Choroid plexus epithelial cell (primary cell): ENCODE measurements at places on chromosomes 4 and X.
A peak's percentile ranks its signal among the peaks of the same experiment; 100 is the strongest.

- DNase-seq = peak; percentile 62
Observed at GRCh38 chr4:118281611-118282442, 71.0 kb downstream of the PRSS12 start.

GRCh38 chr4:38785901-38786402 is 3.2 kb upstream of the TLR10 start:
- no peak for DNase-seq

DNA sequence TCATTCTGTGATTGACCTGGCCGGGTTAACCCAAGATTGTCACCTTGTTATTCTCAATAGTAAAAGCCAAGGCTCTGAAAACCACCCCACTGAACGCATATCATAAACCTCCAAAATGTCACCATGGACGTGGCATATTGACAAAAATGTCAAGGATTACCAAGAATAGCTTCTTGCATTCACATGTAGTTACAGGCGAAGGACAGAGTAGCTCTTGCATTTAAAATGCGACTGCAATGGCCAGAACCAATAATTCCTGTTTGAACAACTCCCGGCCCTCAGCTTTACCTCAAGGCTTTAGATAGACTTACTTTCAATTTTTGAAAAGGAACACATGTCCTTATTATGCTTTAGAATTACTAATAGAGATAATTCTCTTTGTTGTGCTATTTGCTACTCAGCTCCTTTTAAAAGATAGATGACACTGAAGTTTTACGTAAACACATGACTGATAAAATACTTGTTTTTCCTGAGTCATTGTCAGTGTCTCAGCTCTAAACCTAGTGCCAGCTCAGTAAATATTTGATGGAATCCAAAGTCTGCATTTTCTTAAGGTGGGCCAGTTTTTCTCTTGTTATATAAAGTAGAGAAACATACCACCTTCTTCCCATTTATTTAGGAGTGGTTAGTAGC is 66.3 kb downstream of the CLDN34 start:
- no peak for DNase-seq

- DNase-seq = peak; percentile 36
Observed at GRCh38 chrX:141278306-141278705, 36.0 kb upstream of the SPANXC start.

GRCh38 chr4:74499986-74500781 is 55.2 kb downstream of the AREG start:
- DNase-seq = no peak

GRCh38 chr4:44848466-44848865 is 122.1 kb upstream of the GNPDA2 start:
- no peak for DNase-seq

DNA sequence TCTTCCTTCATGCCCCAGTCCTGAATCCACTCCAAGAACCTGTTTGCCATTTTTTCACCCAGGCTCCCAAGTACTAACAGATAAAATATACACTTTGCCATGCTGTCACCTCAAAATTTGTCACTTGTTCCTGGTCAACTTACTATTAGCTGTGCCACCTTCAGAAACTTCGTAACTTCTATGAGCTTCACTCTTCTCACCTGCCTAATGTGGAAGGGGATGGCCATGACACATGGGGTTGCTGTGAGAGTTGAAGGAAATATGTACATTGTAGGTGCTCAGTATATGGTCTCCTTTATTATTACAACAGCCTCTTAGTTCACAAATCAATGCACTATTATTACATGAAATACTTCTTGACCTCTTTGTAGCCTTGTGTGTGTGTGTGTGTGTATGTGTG is 10.4 kb downstream of the TMSB4X start:
- no peak for DNase-seq

DNA sequence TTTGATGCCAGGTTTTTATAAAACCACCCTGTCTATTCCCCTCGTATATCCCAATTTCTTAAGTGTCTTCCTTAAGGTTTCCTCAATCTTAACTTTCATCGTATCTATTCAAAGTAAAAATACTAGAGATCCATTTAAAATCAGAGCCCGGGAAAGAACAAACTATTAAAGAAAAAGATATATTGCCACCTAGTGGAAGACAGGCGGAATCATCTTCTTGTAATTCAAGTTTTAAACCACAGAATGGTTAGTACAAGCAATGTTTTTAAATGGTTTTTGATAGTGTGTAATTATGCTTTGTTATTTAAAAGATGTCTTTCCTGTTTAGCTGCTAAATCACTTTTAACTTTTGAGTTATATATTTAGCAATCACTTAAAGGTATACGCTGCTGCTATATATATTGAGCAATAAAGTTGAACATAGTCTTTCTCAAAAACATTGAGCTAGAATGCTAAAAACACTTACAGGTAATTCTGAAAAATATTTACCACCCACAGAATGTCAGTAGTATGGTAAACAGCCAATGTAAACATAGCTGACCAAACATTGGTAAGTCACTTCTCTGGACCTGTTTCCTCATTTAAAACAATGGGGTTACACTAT is 18.2 kb downstream of the PRDM8 start:
- peak; percentile 55 for DNase-seq

GRCh38 chrX:31038575-31039326 is 33.1 kb downstream of the FTHL17 start:
- peak; percentile 63 for DNase-seq

DNA sequence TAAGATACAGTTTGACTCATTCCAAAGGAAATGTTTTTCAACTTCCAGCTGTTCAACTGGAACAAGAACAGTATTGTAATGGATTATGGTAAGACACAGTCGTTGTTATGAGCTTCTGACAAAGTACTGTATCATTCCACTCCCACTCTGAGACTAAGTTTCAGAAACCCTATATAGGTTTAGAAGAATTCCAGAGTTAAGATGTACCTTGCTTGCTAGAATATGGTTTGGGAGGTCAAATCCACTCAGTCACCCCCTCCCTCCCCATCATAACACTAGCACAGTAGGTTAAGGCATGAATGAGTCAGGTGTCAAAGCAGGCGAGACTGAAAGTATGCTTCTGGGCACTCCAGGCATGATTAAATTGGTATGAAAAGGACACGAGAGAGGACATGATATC is 339.7 kb downstream of the DMD start:
- DNase-seq = peak; percentile 16

GRCh38 chr4:102343964-102344519 is 1.2 kb downstream of the SLC39A8 start:
- no peak for DNase-seq

GRCh38 chr4:24053934-24054333 is 164.1 kb upstream of the PPARGC1A start:
- no peak for DNase-seq

DNA sequence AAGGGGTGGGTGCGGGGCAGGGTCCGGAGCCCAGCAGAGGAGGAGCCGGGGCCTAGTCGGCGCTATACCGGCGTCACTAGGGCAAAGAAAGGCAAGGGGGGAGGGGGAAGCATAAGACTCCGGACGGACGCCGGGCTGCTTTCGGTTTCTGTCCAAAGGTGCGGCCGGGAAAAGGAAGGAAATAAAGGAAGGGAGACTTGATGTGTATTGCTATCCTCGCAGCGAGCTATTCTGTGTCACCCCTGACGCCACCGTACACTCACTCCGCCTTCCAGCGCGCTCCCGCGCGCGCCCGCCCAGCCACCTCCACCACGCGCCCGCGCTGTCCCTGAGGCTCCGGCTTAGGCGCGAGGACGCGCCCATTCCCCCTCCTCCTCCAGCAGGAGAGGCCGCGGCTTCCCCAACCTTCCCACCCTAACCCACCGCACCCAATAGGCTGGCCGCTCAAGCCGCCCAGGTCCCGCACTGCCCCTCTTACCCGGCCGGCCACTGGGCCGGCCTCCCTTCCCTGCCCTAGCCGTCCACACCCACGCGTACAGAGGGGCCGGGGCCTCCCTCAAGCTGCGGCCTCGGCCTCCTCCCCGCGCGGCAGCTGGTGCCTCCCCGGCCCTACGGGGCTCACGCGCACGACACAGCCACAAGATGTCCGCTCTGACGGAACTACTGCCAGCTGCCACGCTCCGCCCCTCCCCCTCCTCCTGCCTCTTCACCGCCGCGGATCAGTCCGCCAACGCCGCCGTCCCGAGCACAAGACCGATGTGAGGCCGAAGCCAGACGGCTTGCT is at the start of gene UBE2D3:
UBE2D3 (minus strand) TSS at position 662 of the 784 bp plus-strand sequence. CDS start 1,043 bp downstream, outside the sequence.
- peak; percentile 99 for DNase-seq

DNA sequence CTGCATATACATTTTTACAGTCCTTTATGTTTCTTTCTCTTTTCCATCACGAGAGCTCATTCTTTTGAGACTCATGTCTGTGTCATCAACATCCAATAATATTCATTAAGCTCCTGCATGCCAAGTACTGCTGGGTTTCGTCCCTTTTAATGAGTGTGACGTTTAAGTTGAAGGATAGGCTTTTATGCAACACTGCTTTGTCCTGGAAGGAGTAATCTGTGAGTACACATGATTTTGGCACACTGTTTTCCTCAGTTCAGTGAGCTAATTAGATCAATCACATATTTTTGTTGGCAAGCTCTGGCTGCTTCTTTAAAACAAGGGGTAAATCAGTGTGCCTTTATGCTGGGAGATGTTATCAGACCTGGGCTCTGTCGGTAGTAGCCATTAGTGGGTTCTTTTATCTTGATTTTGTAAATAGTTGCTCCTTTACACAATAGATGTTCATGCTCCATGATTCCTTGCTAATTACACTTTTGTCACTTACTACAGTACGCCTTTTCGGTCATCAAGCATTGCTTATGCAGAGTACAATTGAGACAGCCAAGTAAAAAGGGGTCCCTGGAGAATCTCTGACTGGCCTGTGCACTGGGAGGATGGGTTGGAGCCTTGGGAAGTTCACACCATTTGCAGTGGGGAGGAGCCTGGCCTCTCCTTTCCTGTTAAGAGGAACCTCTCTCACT is 132.6 kb downstream of the FHIP1A start:
- peak; percentile 72 for DNase-seq

GRCh38 chrX:115581759-115582615 is 21.0 kb downstream of the PLS3 start:
- no peak for DNase-seq

- DNase-seq = no peak
Observed at GRCh38 chr4:96395747-96396146, 555.9 kb downstream of the PDHA2 start.

GRCh38 chr4:113469023-113469390 is 292.5 kb downstream of the CAMK2D start:
- peak; percentile 56 for DNase-seq

DNA sequence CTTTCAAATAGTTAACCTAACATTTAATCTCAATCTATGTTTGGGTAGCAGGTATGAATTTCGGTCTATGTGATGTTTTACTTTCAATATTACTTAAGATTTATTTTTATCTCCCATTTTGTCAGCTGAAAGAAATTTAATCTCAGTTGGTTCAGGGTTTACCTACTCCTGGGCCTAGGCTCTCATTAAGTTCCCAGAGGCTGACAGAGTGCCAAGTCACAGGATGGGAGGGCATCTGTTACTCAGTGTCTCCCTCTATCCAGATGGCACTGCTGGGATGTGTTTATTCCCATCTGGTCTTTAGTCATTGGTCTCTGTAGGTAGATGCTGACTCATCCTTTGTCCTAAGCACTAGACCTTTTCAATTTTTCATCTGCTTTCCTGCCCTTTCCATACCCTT is 129.4 kb upstream of the ARSJ start:
- peak; percentile 34 for DNase-seq

DNA sequence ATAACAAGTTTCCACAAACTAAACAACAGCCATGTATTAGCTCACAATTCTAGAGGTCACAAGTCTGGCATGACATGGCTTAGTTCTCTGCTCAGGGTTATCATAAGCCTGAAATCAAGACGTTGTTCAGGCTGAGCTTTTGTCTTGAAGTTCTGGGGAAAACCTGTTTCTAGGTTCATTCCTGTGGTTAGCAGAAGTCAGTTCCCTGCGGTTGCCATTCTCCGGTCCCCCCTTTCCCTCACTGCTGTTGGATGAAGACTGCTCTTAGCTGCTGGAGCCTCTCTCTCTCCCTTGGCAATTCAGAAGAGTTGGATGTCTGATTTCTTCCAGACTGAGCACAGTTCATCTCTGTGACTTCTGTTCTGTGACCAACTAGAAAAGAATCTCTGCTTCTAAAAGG is 962.6 kb downstream of the PCDH7 start:
- DNase-seq = peak; percentile 54

- peak; percentile 1 for DNase-seq
Observed at GRCh38 chrX:147476008-147476407, 435.7 kb upstream of the FMR1 start.

GRCh38 chr4:56995525-56995924 is 16.8 kb downstream of the POLR2B start:
- peak; percentile 85 for DNase-seq

DNA sequence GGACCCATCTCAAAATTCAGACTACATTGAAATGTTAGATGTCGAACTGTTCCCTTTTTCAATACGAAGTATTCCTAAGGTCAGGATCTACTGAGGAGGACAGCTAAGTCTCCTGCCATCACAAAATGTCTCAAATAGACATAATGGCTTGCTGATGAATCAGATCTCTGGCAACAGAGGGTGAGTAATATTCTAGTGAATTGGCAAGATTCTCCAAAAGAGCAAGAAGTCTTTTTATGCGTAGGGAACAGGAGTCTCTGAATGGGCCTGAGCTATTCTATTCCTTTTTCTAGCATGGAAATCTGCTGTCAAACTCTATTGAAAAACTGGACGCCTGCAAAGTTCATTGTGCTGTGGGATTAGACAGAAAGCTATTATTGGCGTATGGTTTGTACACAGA is 145.4 kb downstream of the FNIP2 start:
- peak; percentile 80 for DNase-seq
